ENCODE measurements at places on chromosomes 7 and 10.

DNA sequence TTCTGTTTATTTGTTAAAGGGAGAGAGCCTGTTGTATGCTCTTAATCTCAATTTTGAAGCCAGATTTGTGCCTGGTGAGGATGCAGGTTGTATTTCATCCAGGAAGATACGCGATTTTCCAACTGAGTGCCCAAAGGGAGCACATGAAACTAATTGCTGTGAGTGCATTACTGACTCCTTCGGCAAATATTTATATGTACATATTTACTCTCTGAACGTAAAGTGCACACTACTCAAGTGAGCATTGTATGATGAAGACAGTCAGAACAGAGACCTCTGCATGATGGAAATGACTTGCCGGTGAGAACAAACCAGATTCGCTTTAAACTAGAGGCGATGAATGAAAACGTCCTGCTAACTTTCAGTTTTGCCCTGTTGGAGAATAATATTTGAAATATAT lies 130.1 kb downstream of the MALRD1 start:
- no peak for DNase-seq

DNA sequence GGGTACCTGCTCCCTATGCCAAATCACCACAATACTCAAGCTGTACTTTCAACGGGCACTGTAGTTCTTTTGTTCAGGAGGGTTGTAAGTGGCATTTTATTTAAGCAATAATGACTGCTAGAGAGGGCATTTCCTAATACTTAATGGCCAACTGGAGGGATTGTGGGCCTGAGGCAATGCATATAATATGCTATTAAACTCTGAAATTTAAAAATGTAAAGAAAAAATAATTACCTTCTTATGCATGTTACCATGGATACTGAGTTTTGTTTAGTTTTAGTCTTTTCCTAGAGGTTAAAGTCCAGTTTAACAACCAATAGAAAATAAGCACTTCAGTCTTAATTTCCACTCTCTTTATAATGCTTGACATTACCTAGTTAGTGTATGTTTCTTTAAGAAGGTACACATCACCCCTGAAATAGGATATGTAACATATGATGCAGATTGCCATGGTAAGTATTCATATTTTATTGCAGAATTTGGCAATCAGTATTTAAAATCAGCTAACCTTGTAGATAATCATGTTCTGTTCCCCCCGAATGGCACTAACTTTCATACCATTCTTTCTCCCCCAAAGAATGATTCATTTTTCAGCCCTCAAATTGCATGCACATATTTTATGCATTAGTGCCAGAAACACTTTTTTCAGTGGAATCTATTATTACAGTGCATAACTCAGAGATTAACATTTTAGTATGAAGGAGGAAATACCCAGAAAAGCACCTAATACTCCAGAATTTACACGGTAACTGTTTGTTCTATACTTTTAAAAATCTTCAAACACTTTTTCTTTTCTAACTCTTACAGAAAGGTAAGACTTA lies 90.3 kb upstream of the ZNF438 start:
- no peak for DNase-seq

DNA sequence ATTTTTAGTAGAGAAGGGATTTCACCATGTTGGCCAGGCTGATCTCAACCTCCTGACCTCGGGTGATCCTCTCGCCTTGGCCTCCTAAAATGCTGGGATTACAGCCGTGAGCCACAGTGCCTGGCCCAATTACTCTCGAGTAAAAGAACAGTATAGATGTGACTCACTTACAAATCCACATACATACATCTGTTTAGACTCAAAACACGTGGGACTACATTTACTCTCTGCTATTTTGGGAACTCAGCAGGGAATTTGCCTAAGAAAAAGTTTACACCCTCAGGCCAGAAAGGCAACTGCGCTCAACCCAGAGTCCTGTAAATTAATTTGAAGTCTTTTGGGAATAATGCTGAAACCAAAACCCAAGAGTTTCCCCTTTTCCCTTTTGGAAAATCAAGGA lies 289.7 kb downstream of the KLF6 start:
- no peak for DNase-seq

GRCh38 chr7:82729172-82730030 lies 285.8 kb upstream of the CACNA2D1 start:
- DNase-seq: peak; percentile 54

DNA sequence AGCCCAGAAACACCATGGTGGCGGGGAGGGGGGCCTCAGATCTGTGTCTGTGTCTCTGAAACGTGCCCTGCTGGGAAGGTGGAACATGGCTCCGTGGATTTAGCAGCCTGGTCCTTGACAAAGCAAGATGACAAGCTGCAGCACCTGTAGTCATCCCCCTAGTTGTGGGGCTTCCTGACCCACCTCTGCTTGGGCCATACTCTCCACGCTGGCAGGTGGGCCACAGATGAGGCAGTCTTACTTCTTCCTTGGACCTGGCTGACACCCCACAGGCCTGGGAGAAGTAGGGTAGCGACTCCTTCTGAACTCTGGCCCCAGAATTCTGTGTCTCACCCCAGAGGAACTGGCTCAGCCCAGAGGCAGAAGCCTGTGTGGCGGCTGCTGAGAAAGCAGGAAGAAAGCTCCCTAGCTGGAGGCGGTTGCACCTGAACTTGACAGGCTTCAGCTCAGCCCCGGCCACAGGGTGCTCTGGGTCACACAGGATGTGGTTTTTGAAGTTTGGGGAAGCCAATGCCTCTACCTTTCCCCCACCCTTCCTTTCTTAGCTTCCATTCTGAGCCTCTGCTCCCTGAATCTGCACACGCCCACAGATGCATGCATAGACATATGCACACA lies 113.9 kb downstream of the ABLIM1 start:
- DNase-seq: peak; percentile 33
